Lung (tissue), 17 donors: ENCODE measurements at places on chromosomes 6 and 20. TPM values are rescaled to one million over a fixed set of nuclear protein-coding genes. Genes with fewer than 3 reads are reported as not detected.

ZBP1 gene
- 1.3 TPM for total RNA-seq

FNDC11 gene
- total RNA-seq, result 3.2 TPM

MYMX gene
- total RNA-seq, result not detected

WFDC10B gene
- not detected for total RNA-seq

GOPC gene
- 14.9 TPM for total RNA-seq

SYNE1 gene
- total RNA-seq, result 352 TPM

GRCh38 chr6:25278261-25278913 is 787 bp upstream of the CARMIL1 start:
- no peaks in the 10 kb centered on the region for H3K4me1 ChIP-seq
- no peak for DNase-seq
- H3K4me3 ChIP-seq, result peak overlapping the region; percentile 17
- no peaks in the 10 kb centered on the region for H3K27me3 ChIP-seq

DNA sequence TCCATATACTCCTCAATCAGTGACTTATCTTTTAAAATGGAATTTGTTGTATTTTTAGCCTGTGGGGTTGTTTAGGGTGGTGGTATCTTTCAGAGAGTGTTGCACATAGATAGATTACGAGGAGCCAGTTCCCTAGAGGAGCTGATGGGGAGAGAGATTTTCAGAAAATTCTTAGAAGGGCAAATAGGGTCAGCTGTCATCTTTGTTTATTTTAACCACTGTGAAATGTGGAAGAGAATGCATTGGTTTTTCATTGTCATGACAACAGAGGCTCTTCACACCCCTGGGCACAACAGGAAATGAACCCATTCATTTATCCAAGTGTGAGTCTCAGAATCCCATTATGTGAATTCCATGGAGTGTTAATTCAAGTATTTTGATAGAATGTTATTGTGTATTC is 188.4 kb downstream of the JARID2 start:
- no peaks in the 10 kb centered on the region for H3K27me3 ChIP-seq
- peaks cover 44% of the 10 kb centered on the region for H3K4me1 ChIP-seq
- no peak overlapping the region for H3K27ac ChIP-seq
- H3K36me3 ChIP-seq, result no peaks in the 10 kb centered on the region

DNA sequence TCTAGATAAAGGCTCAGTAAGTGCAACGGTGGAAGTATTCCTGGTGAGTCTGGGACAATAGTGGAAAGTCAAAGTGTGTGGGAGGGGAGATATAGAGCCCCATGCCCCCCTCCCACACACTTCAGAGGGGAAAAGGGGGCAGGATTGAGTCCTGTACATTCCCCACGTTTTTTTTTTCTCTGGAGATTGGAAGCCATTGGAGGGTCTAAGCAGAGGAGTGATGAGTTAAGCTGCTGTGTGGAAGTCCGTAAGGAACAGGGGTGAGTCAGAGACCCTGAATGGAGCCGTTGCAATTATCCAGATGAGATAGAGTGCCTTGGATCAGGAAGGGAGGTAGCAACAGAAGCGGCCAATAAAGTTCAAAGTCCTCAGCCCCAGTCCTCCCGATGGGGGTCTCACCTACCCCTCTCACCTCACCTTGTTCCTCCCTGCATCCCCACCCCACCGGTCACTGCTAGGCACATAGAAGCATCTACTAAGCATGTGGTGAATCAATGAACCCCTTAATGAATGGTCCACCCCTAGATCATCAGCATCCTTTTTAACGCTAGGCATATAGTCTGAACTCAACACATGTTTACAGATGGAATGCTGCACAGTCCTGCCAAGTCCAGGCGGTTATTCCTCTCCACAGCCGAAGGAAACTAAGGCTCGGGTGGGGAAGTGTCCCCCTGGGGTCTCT is 662 bp upstream of the SLC9A8 start:
- H3K27ac ChIP-seq, result peak overlapping the region; percentile 73
- H3K36me3 ChIP-seq, result no peaks in the 10 kb centered on the region
- no peaks in the 10 kb centered on the region for H3K27me3 ChIP-seq
- no peak overlapping the region for H3K4me3 ChIP-seq
- DNase-seq, result no peak

DNA sequence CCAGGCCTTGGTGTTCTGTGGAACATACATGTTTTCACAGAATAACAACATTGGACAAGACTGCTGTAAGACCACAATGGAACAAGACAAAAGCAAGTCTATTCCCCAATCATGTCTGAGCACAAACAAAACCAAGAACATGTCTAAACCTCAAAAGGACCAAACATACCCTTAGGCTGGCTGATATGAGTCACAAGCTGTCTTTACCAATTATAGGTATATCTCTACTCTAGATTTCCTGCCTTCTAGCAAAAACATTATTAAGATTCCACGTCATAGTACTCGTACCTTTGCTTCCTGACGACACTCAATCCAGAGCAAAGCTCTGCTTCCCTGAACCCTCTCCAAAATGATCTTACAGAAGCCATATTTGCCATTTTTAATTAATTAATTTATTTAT is 15.4 kb upstream of the L3MBTL1 start:
- H3K4me3 ChIP-seq, result no peak overlapping the region
- H3K4me1 ChIP-seq, result no peaks in the 10 kb centered on the region
- H3K27ac ChIP-seq, result no peak overlapping the region
- H3K36me3 ChIP-seq, result no peaks in the 10 kb centered on the region

GRCh38 chr6:151483994-151484393 is 9.8 kb upstream of the CCDC170 start:
- H3K27ac ChIP-seq, result no peak overlapping the region
- no peak overlapping the region for H3K4me3 ChIP-seq
- no peaks in the 10 kb centered on the region for H3K27me3 ChIP-seq
- no peaks in the 10 kb centered on the region for H3K4me1 ChIP-seq
- no peak for DNase-seq
- no peaks in the 10 kb centered on the region for H3K36me3 ChIP-seq

- no peak for DNase-seq
- peak overlapping the region; percentile 28 for H3K27ac ChIP-seq
- no peaks in the 10 kb centered on the region for H3K27me3 ChIP-seq
- H3K4me1 ChIP-seq, result peaks cover 14% of the 10 kb centered on the region
- H3K36me3 ChIP-seq, result peaks cover 35% of the 10 kb centered on the region
These were observed 2.2 kb downstream of the RGS19 start for GRCh38 chr20:64077094-64077493.

GRCh38 chr20:51959066-51959542 is 156.8 kb upstream of the SALL4 start:
- H3K36me3 ChIP-seq, result no peaks in the 10 kb centered on the region
- H3K27ac ChIP-seq, result no peak overlapping the region
- H3K27me3 ChIP-seq, result no peaks in the 10 kb centered on the region
- DNase-seq, result no peak

- H3K4me1 ChIP-seq, result no peaks in the 10 kb centered on the region
- H3K27ac ChIP-seq, result no peak overlapping the region
- no peak overlapping the region for H3K4me3 ChIP-seq
- DNase-seq, result no peak
- no peaks in the 10 kb centered on the region for H3K36me3 ChIP-seq
- peaks cover 42% of the 10 kb centered on the region for H3K27me3 ChIP-seq
These were observed 26.4 kb upstream of the BHLHE23 start for GRCh38 chr20:63032861-63033793.

- H3K4me1 ChIP-seq, result no peaks in the 10 kb centered on the region
- H3K36me3 ChIP-seq, result no peaks in the 10 kb centered on the region
- no peaks in the 10 kb centered on the region for H3K27me3 ChIP-seq
- H3K27ac ChIP-seq, result no peak overlapping the region
- no peak overlapping the region for H3K4me3 ChIP-seq
- peak; percentile 89 for DNase-seq
These were observed 1.1 kb downstream of the TCP11 start for GRCh38 chr6:35139924-35140638.

GRCh38 chr6:45591306-45591705 is 213.6 kb upstream of the SUPT3H start:
- H3K4me1 ChIP-seq, result peaks cover 29% of the 10 kb centered on the region
- no peak overlapping the region for H3K27ac ChIP-seq
- no peaks in the 10 kb centered on the region for H3K36me3 ChIP-seq
- peaks cover 3% of the 10 kb centered on the region for H3K27me3 ChIP-seq
- no peak for DNase-seq

DNA sequence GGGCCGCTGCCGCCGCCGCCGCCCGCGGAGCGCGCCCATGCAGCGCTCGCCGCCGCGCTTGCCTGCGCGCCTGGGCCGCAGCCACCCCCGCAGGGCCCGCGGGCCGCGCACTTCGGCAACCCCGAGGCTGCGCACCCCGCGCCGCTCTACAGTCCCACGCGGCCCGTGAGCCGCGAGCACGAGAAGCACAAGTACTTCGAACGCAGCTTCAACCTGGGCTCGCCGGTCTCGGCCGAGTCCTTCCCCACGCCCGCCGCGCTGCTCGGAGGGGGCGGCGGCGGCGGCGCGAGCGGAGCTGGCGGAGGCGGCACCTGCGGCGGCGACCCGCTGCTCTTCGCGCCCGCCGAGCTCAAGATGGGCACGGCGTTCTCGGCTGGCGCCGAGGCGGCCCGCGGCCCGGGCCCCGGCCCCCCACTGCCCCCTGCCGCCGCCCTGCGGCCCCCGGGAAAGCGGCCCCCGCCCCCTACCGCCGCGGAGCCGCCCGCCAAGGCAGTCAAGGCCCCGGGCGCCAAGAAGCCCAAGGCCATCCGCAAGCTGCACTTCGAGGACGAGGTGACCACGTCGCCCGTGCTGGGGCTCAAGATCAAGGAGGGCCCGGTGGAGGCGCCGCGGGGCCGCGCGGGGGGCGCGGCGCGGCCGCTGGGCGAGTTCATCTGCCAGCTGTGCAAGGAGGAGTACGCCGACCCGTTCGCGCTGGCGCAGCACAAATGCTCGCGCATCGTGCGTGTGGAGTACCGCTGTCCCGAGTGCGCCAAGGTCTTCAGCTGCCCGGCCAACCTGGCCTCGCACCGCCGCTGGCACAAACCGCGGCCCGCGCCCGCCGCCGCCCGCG is 730 bp downstream of the INSM1 start:
- no peak for DNase-seq
- H3K4me1 ChIP-seq, result peaks cover 3% of the 10 kb centered on the region
- no peak overlapping the region for H3K4me3 ChIP-seq
- H3K36me3 ChIP-seq, result no peaks in the 10 kb centered on the region

- no peak overlapping the region for H3K27ac ChIP-seq
- peak; percentile 66 for DNase-seq
- no peaks in the 10 kb centered on the region for H3K4me1 ChIP-seq
These were observed 440.2 kb downstream of the RFPL4B start for GRCh38 chr6:112787371-112787770.

GRCh38 chr6:34934516-34934915 is 45.5 kb downstream of the ANKS1A start:
- no peaks in the 10 kb centered on the region for H3K36me3 ChIP-seq
- peak; percentile 71 for DNase-seq
- peak overlapping the region; percentile 57 for H3K27ac ChIP-seq
- H3K4me1 ChIP-seq, result peaks cover 4% of the 10 kb centered on the region
- H3K4me3 ChIP-seq, result no peak overlapping the region
